KBM-7 (cell line): ENCODE measurements at places on chromosomes 5 and 9.

GRCh38 chr5:50564558-50564957, 101.9 kb upstream of the PARP8 start:
- no peak for DNase-seq

DNA sequence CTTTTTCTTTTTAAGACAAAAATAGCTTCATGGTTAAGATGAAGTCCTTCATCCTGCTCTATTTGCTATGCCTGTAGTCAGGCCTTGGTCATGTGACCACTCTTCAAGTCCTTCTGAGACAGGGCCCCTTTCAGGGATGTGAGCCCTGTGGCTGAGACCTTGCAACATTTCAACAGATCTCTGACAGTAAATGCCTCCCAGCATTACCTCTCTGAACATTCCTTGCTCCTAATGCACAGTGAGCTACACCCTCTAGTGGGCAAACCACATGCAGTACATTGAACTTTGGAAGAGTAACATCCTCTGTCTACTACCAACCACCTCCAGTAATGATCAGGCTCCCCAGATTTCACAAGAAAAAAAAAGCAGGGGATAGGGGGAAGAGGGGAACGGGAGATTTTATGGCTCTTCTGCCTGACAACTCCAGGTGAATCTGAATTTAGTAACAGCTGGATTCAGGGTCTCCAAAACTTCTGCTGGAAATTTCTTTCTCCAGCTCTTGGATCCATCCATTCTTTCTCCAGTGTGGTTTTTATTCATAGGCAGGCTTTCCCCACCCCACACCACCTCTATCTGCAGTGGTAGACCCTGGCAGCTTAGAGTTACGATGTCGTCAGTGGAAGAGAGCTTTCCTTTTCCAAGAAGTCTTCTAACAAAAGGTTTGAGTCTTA, 8.9 kb upstream of the FBXO38 start:
- DNase-seq: peak; percentile 40

GRCh38 chr5:148739524-148739923, 85.2 kb upstream of the HTR4 start:
- peak; percentile 28 for DNase-seq

GRCh38 chr5:125160787-125161502, 414.5 kb upstream of the ZNF608 start:
- no peak for DNase-seq

- no peak for DNase-seq
These were observed 146.1 kb upstream of the RPS23 start for GRCh38 chr5:82424211-82424610.

DNA sequence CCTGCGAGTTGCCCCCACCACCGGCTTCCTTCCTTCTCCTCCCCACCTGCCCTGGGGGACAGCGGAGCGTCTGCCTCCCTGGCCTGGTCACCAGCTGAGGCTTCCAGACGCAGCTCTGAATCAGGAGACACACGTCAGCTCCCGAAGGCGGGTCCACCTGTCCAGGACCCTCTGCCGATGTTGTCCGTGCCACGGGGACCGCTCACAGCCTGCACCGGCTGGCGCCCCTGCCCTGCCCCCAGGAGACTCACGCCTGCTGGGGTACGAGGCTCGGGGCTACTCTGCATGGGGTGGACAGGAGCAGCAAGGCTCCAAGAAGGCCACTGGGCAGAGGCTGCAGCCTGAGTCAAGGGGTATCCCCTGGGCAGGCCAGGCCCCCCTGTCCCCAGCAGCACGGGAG, 1.9 kb upstream of the CCDC187 start:
- no peak for DNase-seq

DNA sequence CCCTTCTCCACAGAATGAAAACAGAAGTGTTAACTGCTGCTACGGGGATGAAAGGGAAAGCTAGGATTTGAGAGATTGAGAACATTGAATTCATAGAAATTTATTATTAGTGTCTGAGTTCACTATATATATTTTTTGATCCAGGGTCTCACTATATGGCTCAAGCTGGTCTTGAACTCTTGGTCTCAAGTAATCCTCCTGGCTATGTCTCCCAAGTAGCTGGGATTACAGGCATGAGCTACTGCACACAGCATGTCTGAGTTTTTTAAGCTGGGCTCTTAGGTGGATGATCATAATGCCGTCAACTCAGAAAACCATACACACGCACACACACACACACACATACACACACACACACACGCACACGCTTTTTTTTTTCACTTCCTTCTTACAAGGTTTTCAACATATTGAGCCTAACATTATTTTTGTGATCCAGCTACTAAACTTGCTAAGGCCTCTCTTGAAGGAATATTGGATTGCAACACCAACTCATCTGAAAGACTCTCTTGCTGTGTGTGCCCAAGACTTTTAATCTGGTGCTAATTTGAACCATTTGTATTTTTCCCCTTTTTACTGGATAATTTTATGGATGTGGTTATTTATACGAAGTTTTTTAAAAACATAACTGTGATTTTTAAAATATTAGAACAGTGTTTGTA, 1045.4 kb downstream of the DTWD2 start:
- DNase-seq: no peak

DNA sequence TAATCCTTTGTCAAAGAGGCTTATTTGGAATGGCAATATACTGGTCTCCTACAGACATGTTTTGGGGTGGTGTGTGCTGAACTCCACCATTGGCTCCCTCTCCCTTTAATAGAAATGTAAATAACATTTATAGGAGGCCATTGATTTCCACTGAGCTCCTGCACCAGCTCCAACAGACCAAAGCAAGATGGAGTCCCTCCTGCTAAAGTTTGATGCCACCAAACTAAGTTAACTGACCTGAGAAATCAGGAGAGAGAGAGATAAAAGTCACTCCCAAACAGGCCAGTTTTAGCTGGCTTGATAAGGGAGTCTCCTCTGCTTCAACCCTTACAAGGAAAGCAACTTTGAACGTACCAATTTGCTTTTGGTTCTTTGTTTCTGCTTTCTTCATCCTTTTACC, 8.1 kb upstream of the SPIN1 start:
- DNase-seq: no peak

DNA sequence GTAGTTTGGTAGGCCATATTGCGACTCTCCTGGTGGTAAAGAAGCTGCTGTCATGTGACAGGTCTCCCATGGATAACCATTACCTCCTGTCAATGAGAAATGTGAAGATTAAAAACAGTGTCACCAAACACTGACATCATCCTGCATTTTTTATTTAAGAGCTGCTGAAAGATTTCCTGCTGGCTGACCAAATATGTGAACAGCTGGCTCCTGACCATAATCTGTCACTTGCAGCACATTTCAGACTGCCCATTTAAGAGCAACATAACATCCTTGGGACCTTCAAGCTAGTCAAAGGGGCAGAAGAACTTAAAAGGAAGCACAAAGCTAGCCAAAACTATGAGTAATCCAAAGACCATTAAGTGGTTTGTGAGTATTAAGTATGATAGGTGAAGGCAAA, 288.0 kb downstream of the IZUMO3 start:
- no peak for DNase-seq

DNA sequence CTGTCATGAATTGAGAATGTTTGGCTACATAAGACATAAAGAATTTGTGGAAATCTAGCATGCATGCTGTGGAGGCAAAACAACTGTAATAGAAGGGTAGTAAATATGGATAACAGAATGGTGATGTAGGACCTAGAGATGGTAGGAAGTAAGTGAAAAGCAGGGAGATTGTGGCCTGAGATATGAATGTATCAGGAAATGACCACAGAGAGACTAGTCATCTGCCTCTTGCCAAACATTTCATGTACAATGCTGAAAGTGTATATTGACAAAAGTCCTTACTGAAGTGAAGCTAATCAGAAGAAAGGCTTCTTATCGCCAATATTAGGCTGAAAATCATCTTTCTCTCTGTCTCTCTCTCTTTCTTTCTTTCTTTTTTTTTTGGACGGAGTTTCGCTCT, 873.1 kb upstream of the CTNND2 start:
- no peak for DNase-seq

DNA sequence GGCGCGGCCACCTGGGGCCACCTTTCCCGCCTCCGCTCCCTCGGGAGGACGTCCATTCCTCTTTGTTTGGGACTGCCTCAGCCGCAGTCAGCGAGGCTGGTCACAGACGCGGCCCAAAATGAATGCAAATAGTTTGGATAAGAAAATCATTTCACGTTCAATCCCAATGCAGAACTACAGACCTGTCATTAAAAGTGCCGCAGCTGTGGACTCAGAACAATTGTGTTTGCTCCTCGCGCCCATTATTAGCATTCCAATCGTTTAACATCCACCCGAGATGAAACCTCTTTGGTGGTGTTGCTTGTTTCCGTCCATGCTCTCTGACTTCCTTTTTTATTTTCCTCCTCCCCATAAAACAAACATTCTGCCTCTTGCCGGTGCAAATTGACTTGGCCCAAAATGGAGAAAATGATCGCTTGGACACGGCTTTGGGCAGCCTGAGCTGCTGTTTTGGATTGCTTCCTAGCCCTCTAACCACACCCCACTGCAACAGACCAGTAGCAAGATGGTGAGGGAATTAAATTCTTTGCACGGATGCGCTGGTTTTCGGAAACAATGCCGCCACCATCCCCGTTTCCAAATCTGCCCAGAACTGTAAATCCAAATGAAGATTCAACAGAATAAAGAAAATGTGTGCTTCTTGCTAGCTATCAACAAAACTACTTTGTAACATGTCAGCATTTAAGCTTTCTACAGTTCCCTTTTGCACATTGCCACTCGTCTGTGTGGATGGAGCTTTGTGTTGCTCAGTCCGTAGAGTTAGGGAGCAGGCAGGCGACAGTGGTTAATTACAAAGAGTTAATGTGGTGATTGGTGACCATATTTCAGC, 784 bp downstream of the NLN start:
- peak; percentile 73 for DNase-seq

DNA sequence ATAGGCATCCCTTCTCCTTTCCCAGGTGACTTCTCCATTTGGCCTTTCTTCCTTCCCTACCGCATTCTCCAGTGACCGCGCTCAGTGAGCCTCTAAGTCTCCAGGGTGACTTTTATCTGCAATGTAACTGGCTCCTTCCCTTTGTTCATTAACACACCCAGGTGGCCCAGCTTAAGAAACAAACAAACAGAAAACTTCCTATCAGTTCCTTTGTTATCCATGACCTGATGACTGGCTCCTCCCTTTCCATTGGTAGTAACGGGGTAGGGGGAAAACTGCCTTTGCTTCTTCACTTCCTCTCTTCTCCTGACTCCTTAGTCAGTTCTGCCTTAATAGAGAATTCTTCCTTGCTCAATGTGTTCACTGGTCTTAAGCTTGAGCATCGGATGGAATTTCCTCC, 7.0 kb upstream of the SH3GL2 start:
- no peak for DNase-seq

GRCh38 chr9:112038017-112038408, 137.1 kb downstream of the SUSD1 start:
- no peak for DNase-seq

DNA sequence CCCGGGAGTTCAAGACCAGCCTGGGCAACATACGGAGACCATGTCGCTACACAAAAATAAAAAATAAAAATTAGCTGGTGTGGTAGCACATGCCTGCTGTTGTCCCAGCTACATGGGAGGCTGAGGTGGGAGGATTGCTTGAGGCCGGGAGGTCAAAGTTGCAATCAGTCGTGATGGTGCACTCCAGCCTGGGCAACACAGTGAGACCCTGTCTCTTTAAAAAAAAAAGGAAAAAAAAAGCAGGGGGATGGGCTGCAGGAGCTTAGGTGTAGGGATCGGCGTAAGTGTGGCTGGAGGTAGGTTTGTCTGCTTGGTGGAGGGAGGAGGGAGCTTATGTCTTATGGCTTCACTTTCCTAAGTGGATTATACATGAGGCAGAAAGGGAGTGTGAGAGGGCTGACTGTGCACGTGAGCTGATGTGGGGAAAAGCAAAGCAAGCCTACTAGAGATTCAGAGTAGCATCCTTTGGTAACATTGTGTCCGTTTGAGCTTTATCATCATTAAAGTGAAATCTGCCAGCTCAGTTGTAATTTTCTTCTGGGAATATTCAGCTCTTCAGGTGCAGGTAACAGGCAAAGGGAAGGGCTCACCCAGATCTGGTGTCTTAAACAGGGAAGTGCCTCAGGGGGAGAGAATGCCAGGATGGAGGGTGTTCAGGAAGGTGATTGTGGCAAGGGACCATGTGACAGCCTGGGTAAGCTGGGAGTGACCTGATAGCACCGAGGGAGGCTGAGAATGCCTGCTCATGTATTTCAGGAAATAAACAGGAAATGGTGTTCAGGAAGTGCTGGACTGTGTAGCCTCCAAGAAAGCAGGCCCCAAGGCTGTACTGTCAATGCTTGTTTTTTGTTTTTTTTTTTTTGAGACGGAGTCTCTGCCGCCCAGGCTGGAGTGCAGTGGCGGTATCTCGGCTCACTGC, 17.6 kb upstream of the SETX start:
- peak; percentile 96 for DNase-seq

DNA sequence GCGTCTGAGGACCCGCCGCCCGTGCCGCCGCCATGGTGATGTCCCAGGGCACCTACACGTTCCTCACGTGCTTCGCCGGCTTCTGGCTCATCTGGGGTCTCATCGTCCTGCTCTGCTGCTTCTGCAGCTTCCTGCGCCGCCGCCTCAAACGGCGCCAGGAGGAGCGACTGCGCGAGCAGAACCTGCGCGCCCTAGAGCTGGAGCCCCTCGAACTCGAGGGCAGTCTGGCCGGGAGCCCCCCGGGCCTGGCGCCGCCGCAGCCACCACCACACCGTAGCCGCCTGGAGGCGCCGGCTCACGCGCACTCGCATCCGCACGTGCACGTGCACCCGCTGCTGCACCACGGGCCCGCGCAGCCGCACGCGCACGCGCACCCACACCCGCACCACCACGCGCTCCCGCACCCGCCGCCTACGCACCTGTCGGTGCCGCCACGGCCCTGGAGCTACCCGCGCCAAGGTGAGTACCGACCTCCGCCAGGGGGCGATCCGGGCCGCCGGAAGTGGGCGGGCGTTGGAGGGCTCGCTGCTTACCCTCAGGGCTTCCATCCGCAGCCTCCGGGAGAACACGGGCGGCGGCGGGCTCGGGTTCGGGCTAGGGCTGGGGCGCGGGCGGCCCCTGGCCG, 8.5 kb downstream of the PRR7 start:
- DNase-seq: peak; percentile 89

- DNase-seq: no peak
These were observed 8.9 kb upstream of the TLE4 start for GRCh38 chr9:79562749-79563386.

DNA sequence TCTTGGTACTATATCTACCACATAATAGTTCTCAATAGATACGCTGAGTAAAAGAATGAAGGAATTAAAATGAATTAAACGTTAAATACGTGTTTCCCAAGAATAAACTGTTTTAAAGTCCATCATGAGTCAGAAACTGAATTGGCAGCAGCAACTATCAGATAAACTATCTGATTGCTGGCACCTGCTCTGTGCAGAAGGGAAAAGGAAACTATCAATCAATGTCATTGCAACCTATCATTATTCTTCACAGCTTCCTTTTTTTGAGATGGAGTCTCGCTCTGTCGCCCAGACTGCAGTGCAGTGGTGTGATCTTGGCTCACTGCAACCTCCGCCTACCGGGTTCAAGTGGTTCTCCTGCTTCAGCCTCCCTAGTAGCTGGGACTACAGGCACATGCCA, 8.8 kb upstream of the WDR36 start:
- DNase-seq: peak; percentile 87

DNA sequence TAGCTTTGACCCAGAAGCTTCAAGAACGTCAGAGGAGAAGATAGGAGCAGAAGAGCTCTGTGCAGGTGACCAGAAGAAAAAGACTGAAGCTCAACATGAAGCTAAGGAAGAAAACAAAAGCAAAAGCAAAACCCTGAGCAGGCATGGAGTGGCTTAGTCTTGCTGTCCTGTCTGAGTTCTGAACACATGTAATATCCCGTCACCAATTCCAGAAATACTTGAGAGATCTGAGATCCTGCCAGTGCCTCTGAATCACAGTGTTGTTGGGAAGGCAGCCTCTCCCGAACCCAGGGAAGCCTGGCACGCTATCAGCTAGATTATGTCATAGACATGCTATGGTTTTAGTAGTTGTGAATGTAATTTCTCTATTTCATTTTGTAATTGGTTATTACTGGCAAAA, 235.7 kb downstream of the ICE1 start:
- DNase-seq: no peak
